Progenitor cell of endocrine pancreas (in vitro differentiated cells): ENCODE measurements at places on chromosomes 16 and 17.

GRCh38 chr16:75495076-75495674, at the start of gene CHST6:
Gene CHST6, minus strand, starts transcription at chr16:75495441. Its CDS starts 15,613 bp downstream, at chr16:75479828.
- DNase-seq: peak; percentile 55

- no peak for DNase-seq
Measured at GRCh38 chr17:51500454-51500853, 240.1 kb downstream of the UTP18 start.

DNA sequence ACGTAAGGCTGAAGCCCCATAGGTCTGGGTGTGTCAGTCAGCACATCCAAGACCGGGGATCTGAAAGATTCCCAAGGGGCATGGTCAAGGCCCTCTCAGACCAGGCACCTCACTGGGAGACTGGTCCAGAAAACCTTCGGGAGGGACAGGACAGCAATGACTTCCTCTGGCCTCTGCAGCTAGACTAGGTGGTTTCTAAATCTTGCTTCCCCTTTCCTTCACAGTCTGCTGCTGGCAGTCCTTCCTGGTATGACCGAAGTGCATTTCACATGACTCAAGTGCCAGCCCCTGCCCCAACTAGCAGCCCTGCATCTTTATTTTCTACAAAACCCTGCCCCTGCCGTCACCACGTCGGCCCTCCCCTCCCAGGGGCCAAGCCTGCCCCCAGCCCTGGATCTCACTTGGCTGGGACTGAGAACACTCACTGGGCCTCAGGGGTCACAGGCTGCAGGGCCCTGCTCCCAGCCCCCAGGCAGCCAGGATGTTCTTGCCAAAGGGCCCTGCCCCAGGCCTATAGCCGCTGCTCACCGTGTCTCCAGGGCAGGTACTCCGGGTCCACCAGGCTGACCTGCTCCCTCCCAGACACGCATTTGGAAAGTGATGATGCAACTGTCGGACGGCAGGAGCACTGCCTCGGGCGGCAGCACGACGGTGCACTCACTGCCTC, 18.3 kb downstream of the POLR3K start:
- DNase-seq: no peak

- no peak for DNase-seq
Measured at GRCh38 chr17:7853691-7854038, 1.2 kb upstream of the TMEM88 start.

DNA sequence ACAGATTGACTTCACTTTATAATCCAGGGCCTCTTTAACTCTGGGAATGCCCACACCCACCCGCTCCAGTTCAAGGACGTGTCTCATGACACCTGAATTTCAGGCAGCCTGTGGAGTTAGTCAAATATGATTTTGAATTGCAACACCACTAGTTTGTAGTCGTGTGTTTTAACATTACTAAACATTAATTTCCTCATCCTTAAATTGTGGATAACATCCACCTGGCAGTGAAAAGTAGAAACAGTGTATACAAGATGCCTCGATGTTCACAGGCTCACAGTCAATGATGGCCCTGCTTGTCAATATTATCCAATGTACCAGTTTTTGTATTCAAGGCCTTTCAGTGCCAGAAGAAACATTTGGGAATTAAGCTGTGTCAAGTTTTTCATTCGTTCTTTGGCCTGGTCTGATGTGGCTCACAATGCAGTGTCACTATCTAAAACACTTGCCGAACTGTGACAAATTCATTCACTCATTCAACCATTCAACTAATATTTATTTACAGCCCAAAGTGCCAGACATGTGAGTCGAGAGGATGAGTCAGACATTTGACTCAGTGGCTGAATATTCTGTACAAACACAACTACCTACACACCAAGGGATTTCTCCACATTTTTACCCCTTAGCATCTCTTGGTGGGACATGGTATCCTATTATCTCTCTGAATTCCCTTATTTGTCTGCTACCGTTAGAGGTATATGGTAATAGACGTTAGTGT, 1.4 kb downstream of the MEIOB start:
- DNase-seq: no peak

- DNase-seq: no peak
Measured at GRCh38 chr17:75878174-75878998, at the start of gene TRIM47. Gene TRIM47, minus strand, starts transcription at chr17:75878581. Its CDS starts 33 bp downstream, at chr17:75878548.

DNA sequence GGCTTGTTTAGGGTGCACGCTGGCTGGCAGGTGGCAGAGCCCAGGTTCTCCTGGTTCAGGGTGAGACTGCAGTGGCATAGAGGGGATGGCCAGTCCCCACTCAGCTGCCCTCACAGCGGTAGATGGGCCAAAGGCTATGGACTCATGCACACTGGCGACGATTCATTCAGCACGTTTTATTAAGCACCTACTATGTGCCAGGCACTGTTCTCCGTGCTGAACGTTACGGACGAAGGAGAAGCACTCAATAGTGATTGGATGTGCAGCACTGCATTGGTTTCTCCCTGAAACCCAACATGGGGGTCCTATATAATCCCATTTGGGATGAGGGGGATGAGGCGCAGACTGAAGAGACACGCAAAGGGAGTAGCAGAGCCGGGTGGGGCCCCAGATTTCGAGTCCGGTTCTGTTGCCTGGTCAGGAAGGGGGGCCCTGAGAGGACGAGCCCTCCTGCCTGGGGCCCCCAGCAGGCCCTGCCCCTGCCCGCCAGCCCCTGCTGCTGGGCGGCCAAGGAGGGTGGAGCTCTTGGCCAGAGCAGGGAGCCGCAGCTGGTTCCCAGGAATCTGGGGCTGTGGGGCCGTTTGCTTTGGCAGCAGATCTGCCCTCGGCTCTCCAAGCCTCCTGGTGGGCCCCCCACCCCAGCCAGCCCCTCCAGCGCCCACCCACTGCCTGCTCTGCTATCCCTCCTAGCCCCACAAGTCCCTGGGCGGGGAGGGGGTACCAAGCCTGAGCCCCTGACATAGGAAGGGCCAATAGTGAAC, 8.8 kb downstream of the GLIS2 start:
- no peak for DNase-seq

DNA sequence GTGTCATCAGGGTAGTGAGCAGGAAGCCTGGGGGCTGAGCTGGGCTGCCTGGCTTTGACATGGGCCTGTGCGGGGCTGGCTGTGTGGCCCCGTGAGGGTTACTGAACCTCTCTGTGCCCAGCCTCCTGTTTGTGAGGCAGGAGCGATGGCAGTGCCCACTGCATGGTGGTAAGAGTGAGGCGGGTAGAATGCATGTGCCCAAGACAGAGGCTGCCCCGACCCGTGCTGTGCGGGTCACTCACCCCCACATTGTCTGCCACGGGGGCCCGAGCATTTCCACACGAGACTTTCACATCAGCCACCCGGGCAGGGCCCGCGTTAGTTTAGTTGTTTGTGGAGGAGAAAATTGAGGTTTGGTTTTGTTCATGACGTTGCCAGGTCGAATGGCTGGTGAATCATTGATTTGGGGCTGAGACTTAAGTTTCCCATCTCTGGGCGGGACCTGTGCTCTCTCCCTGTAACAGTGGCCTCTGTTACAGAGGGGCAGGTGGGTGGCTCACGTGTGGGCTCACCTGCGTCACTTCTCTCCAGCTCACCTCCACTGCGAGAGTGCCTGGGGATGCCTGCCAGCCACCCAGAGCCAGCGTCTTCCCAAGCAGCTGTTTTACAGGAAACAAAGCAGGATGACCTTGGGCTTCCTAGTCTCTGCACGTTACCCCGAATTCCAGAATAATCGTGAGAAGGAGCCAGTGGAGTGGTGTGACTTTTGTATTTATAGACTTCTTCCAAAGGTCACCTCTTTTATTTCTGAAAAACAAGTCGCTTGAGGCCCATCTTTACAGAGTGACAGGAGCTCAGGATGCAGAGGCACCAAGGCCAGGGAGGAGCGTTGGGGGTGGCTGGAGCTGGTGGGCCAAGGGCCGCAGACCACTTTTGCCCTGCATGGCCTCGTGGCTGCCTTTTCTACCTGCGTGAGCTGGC, 150.6 kb downstream of the RPTOR start:
- no peak for DNase-seq

GRCh38 chr17:64572682-64573154, 65.9 kb downstream of the CEP95 start:
- DNase-seq: no peak

- no peak for DNase-seq
Measured at GRCh38 chr17:82802075-82802780, 37.6 kb downstream of the ZNF750 start.

- no peak for DNase-seq
Measured at GRCh38 chr17:82100502-82101298, 2.7 kb upstream of the FASN start.

- no peak for DNase-seq
Measured at GRCh38 chr17:34235389-34236028, 19.6 kb upstream of the CCL2 start.

DNA sequence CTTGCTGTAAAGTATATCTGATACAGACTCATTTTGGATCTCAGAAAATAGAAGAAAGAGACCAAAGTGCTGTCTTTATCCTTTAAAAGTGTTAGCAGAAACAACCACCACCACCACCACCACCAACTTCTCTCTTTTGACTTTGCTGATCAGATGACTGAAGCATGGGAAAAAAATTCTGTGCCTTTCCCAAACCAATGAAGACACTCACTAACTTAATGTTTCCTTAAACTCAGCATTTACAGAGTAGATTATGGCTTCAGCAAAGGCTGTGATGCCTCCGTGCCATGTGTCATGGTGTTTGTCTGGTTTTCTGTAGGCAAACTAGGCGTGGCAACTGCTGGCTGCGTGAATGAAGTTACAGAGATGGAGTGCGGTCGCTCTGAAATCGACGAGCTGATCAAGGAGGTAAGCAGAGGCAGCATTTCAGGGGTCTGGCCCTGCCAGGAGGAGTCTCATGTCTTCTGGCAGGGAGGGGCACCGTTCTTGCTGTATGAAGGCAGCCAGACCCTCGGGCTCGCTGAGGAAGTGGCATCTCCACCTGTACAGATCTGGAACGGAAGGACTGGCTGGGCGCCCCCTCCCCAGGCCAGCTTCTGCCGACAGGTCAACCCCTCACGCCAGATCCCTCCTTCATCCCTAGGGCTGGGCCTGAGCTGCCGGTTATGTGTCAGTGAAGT, 12.4 kb downstream of the IRF8 start:
- DNase-seq: no peak

- DNase-seq: no peak
Measured at GRCh38 chr17:17315142-17315821, 12.1 kb downstream of the NT5M start.

DNA sequence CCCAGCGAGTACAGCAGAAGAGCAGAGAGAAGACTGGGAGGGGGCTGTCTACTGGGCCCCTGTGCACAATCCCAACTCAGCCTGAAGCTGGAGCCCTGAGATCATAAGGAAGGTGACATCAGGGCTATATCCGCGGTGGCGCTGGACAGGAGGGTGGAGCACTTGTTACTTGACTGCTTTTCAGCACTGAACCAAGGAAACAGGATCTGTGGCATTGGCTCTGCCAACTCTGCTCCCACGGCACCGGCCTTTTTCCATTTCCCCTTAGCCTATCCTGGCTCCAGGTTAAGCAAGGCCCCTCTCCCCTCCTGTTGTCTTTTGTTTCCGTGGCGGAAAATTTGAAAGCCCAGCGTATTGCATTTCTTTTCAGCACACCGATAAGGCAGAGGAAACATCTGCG, 125.0 kb upstream of the IRX3 start:
- no peak for DNase-seq

- no peak for DNase-seq
Measured at GRCh38 chr17:21095735-21096134, 31.0 kb upstream of the DHRS7B start.

- DNase-seq: no peak
Measured at GRCh38 chr17:2959371-2960130, 103.9 kb downstream of the OR1D5 start.

- DNase-seq: no peak
Measured at GRCh38 chr16:78098087-78098486, 1.4 kb upstream of the WWOX start.

- no peak for DNase-seq
Measured at GRCh38 chr17:1787301-1787902, 25.5 kb downstream of the SERPINF1 start.

- no peak for DNase-seq
Measured at GRCh38 chr17:38658741-38659345, 15.9 kb downstream of the EPOP start.

DNA sequence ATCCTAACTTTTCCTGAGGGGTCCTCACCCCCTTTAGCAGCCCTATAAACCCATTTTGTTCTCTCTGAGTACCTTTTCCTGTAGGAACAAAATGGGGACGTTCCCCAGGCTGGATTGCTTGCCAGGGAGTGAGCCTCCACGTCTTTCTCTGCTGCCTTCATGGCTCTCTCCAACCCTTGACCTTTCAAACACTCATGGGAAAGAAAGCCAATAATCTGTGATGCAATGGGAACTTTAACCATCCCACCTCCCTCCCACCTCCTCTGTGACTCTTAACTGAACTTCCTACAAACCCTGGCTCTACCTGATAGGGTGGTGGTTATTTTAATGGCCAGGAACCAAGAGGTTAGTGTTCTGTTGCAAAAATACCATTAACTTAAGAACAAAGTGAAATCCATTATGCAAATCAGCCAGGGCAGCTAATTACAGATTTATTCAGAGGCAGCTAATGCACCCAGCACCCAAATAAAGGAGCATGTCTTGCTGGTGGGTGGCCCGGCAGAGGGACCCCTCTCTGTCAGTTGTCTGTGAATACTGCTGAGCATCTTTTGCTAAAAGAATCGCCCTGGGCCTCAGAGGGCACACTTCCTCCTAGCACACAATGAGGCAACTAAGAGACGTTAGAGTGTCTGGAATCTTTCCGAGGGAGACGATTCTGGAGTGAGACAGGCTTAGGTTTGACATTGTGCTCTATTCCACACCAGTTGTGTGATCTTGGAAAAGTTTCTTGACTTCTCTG, 3.0 kb downstream of the PIPOX start:
- DNase-seq: no peak

- DNase-seq: no peak
Measured at GRCh38 chr17:34420900-34421299, 57.9 kb upstream of the CCL1 start.
